Uterus (tissue), 4 donors: ENCODE measurements at places on chromosomes 1 and 21.

GRCh38 chr1:109887271-109887670 lies 23.4 kb upstream of the CSF1 start:
- no peak for DNase-seq
- H3K27me3 ChIP-seq: no peaks in the 10 kb centered on the region
- H3K27ac ChIP-seq: no peak overlapping the region
- H3K4me1 ChIP-seq: no peaks in the 10 kb centered on the region
- no peaks in the 10 kb centered on the region for H3K36me3 ChIP-seq

- H3K36me3 ChIP-seq: no peaks in the 10 kb centered on the region
- no peaks in the 10 kb centered on the region for H3K4me1 ChIP-seq
- H3K27ac ChIP-seq: no peak overlapping the region
- H3K27me3 ChIP-seq: no peaks in the 10 kb centered on the region
These were observed 104.6 kb downstream of the ZBTB18 start for GRCh38 chr1:244155661-244156060.

DNA sequence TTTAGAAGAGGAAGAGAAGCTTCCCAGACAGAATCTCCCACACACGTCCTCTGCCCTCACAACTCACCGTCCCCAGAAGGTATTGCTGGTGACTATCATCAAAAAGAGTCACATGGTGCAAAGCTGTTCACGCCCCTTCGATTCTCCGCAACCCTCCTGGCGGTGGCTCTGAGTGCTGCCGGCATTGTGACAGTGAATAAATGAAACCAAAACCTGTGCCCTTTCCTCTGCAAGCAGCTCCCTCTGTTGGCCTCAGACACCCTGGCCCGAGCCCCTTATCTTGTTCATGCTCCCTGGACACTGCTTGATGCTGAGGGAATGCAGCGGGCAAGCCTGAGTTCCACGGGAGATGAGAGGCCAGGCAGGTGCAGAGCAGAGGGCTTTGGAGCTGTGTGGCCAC lies 510.3 kb downstream of the NPHP4 start:
- H3K27ac ChIP-seq: no peak overlapping the region
- no peak overlapping the region for H3K4me3 ChIP-seq
- no peaks in the 10 kb centered on the region for H3K27me3 ChIP-seq
- DNase-seq: no peak
- H3K4me1 ChIP-seq: no peaks in the 10 kb centered on the region

DNA sequence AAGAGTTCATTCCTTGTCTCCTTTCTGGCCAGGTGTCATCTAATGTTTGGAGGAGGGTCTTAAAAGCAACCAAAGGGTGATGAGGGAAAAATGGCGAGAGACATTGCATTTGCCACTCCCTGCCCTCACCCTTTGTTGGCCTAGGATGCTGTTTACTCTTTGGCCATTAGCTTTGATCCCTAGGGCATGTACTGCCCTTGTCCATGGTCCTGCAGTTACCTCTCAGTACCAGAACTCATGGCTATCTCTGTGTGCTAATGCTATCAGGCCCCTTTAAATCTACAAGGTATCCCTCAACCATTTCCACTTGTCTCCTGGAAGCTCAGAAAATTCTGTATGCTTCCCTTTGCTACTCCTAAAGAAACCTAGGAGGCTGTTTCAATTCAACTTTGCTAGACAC lies 424.8 kb upstream of the PLXNA2 start:
- DNase-seq: no peak
- no peak overlapping the region for H3K27ac ChIP-seq
- H3K4me3 ChIP-seq: no peak overlapping the region
- no peaks in the 10 kb centered on the region for H3K4me1 ChIP-seq
- no peaks in the 10 kb centered on the region for H3K27me3 ChIP-seq

DNA sequence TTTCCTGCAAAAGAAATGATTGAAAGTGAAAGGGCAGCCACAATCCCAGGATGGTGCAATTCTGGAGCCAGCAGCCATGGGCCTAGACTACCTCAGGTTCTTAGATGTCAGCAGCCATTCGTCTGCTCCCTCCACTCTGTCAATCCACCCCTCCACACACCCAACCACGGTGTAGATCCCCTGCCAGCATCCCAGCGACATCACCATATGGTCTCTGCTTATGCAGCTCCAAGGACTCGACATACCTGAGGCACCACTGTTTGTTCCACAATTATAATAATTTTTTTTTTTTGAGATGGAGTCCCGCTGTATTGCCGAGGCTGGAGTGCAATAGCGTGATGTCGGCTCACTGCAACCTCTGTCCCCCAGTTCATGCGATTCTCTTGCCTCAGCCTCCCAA lies 6.5 kb downstream of the SYNC start:
- no peak for DNase-seq
- no peaks in the 10 kb centered on the region for H3K27me3 ChIP-seq
- no peaks in the 10 kb centered on the region for H3K36me3 ChIP-seq

DNA sequence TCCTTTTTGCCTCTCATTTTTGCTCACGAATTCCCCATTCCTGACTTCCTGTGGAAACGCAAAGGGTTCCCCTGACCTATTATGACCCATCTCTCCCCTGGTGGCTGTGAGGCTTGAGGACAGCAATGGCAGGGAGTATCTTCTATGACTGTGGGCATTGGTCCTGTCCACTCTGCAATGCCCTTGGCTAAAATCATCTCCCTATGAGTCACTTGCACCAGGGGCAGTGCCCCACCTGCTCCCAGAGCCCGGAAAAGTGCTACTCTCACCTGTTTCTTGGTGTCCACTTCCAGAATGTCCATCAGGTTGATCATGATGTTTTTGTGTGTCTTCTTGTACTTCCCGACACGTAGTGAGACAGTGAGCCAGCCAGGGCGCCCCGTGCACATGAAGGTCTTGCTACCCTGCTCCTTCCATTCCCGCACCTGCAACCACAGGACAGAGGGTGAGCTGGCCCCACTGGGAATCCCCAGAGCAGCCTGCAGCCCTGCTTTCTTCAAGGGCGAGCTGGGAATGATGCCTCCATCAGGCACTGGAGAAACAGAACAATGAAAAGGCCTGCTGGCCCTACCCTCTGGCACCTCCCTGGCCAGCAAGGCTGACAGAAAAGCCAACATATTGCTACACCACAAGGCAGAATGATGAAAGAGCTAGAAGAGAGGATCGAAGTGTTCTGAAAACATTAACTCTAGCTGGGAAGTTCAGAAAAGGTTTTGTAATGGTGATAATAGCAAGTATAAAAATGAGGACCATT lies 3.5 kb downstream of the DHCR24 start:
- no peak overlapping the region for H3K4me3 ChIP-seq
- H3K4me1 ChIP-seq: no peaks in the 10 kb centered on the region
- no peaks in the 10 kb centered on the region for H3K36me3 ChIP-seq
- no peaks in the 10 kb centered on the region for H3K27me3 ChIP-seq
- no peak for DNase-seq
- no peak overlapping the region for H3K27ac ChIP-seq

GRCh38 chr1:206501881-206502280 lies 5.5 kb upstream of the RASSF5 start:
- H3K36me3 ChIP-seq: no peaks in the 10 kb centered on the region
- no peak overlapping the region for H3K27ac ChIP-seq
- no peaks in the 10 kb centered on the region for H3K27me3 ChIP-seq
- no peak overlapping the region for H3K4me3 ChIP-seq
- DNase-seq: no peak
- H3K4me1 ChIP-seq: no peaks in the 10 kb centered on the region
